Activated T-helper 9 cell treated with anti-CD3 and anti-CD28 coated beads, Interleukin-2, amount 50 U/mL, for 16 hours (primary cell): ENCODE measurements at places on chromosomes 7 and 10.

- no peak for DNase-seq
Observed at GRCh38 chr10:627032-627992, 62.2 kb downstream of the DIP2C start.

DNA sequence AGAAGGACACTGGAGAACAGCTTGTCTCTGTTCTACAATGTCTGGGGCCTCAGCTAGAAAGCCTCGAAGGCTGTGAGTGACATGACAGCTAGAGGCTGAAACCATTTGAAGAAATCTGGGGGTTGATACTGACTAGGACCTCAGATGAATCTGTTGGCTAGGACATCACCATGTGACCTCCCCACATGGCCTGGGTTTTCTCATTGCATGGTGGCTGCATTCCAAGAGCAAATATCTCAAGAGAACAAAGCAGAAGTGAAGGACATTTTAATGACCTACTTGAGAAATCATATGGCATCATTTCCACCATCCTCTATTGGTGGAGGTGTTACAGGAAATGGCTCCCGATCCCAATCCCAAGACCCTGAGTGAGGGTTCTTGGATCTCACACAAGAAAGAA, 450.6 kb upstream of the AUTS2 start:
- no peak for DNase-seq

- DNase-seq, result no peak
Observed at GRCh38 chr10:77139252-77140160, 498.1 kb downstream of the KCNMA1 start.

DNA sequence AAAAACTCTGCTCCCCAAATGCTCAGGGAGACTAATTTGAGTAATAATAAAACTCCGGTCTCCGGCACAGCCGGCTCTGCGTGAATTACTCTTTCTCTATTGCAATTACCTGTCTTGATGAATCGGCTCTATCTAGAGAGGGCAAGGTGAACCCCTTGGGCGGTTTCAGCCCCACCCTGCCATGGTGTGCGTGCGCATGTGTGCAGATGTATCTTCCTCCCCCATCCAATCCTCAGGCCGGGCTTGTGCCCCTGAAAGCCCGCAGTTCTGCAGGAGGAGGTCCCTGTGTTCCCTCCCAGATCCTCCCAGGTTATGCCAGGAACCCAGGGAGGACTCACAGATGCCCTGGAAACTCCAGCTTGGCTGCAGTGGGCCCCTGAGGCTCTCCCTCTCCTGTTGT, 48.3 kb upstream of the MYL10 start:
- DNase-seq, result no peak

- DNase-seq, result no peak
Observed at GRCh38 chr10:7272008-7272407, 138.8 kb downstream of the SFMBT2 start.

DNA sequence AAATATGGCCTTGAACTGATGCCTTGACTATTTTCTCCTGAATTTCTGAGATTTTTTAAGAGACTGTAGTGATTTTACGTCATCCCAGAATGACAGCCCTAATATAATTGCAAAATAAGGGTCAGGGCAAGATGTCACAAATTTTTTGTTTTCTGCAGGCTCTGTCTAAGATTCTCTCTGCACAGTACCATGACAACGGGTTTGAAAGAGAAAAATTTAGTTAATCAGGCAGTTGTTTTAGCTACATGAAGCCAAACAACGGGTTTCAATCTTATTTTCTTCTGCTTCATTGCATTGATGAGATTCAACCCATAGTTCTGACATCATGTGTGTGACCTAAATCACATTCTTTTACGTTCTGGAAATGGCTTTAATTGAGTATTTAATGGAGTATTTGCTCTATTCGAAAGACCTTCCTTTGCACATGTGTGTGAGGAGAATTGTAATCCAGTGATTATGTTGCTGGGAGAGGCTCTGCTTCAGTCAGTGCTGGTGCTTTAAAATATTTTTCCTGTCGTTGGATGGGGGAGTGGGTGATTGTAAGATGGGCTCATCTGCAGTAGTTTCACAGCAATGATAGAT, 118.0 kb upstream of the RHOBTB1 start:
- DNase-seq, result no peak

- DNase-seq, result no peak
Observed at GRCh38 chr7:102376964-102377466, 19.1 kb upstream of the PRKRIP1 start.

- no peak for DNase-seq
Observed at GRCh38 chr7:145169908-145170307, 334.1 kb upstream of the TPK1 start.

- no peak for DNase-seq
Observed at GRCh38 chr10:32379950-32380551, 33.1 kb upstream of the EPC1 start.

DNA sequence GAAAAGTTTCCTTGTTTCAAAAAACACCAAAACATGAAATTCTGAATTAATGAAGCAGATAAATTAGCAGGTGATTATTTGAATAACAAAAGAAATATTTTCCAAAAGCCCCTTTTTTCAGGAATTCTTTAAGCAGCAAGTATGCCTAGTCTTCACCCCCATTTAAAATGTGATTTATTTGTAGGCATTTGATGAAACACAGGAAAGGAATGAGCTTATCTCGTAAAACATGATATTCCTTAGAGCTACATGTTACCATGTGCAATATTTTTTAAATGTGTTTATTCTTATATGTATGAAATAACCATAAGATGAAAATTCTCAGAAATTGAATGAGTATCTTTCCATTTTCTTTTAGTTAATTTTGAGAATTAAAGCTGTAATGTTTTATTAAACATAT, 106.1 kb downstream of the CHN2 start:
- DNase-seq, result no peak

DNA sequence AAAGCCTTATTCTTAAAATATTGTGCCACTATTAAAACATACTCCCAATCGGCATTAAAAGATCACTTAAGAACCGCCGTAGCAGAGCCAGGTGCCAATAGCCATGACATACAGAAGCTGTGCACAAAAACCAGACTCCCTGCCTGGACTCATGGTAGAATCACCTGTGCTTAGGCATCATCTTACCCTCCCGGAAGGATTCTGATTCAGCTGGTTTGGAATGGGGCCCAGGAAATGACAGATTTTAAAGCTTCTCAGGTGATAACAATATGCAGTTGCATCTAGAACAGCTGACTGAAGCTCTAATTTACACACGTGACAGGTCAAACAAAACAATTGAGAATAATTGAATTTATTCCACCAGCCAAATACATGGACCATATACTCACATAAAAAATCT, 10.7 kb downstream of the A1CF start:
- DNase-seq, result no peak

- no peak for DNase-seq
Observed at GRCh38 chr7:70512144-70512543, 619.8 kb upstream of the GALNT17 start.

- no peak for DNase-seq
Observed at GRCh38 chr7:98864731-98865453, 4.9 kb downstream of the TMEM130 start.

GRCh38 chr10:71401056-71401455, 4.3 kb downstream of the CDH23 start:
- DNase-seq, result no peak

DNA sequence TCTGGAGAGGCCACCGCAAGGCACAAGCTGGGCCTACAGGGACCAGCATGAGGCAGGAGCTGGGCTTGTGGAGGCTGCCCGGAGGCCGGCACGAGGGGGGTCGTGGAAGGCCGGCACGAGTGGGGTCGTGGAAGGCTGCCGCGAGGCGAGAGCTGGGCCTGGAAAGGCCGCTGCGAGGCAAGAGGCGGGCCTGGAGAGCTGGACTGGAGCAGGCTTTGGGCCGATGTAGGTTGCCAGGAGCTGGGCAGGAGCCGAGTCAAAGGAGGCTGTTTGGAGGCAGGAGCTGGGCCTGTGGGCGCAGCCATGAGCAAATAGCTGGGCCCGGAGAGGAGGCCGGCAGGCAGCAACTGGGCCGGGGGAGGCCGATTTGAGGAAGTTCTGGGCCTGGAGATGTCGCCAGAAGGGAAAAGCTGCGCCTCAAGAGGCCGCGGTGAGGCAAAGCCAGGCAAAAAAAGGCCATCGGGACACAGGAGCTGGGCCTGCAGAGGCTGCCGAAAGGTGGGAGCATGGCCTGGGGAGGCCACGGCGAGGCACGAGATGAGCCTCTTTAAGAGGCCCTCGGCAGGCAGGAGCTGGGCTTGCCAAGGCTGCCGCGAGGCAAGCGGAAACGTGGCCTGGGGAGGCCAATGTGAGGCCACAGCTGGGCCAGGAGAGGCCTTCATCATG, 26.5 kb downstream of the MDH2 start:
- no peak for DNase-seq

DNA sequence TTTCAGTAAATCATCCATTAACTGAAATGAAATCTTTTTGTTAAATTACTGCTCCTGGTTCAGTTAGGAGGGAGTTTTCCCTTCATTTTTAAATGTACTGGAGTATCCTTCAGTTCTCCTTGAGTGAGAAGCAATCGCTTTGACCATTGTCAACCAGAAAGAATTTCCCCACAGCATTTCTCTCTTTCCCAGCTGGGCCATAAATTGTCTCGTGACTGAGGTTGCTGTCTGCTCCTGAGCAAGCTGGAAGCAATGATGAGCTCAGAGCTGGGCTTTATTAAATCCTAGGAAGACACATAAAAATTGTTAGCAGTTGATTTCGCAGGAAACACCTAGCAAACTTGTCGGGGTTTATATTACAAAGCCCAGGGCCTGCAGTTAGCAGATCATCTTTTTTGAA, 102.0 kb upstream of the INSYN2A start:
- DNase-seq, result no peak

GRCh38 chr7:57425969-57426628, 23.9 kb upstream of the ZNF716 start:
- no peak for DNase-seq

DNA sequence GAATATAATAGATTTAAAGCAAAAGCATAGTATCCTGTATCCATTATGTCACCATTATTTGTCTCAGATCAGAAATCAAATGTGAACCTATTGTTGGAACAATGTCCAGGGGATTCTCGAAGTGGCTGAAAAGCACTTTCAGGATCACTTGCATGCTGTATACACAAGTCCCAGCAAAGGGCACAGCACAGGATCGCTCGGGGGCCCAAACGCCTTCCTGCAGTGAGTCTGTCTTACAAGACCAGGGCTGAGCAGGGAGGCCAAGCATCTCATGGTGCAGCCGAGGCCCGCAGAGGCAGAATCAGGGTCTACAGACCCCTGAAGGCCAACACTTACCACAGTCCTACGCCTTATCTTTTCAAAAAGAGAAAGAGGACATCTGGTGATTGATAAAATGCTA, 92.3 kb downstream of the TNS3 start:
- DNase-seq, result no peak

DNA sequence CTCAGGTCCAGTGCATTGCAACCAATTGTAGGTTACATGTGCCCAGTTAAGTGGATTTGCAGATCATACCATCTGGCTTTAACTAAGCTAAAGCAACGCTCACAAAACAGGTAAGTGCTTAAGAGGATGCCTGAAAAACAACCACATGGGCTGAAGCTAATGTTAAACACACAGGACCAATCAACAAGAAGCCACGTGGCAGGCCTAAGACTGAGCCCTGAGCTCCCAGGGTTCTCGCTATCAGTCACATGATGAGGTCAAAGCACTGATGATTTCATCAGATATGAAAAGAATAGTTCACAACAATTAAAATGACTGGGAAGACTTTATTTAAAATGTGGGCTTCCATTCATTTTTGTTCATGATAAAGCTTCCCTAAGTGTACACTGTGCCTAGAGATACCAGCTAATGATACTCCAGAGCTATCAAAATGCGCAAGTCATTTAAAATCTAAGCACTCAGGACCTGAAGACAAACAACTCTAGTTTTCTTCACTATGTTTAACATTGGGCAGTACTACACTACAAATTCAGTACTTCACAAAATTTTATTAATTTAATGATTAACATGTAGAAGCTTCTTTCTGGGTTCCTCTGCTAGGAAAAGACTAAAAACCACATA, 90.6 kb downstream of the PIP4K2A start:
- DNase-seq, result no peak

- DNase-seq, result no peak
Observed at GRCh38 chr7:137846827-137847567, at the start of gene DGKI. DGKI (minus strand) TSS chr7:137846974.

DNA sequence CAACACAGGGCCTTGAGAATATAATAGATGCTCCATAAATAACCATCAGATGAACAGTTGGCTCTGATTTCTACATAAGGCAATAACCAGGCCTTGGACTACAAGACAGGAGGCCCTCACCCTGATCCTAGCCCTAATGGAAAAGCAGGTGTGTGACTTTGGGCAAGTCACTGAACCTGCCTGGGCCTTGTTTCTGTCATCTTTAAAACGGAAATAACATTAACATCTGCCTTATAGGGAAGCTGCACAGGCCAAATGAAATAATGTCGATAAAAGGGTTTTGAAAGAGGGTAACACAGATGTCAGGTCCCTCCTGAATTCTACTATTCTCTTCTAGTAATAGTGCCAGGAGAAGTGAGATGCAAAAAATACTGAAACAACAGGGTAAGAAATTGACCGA, 20.7 kb downstream of the PIK3AP1 start:
- DNase-seq, result no peak

GRCh38 chr10:3452683-3453361, 280.2 kb upstream of the PITRM1 start:
- DNase-seq, result no peak

GRCh38 chr7:20141666-20142065, 75.5 kb downstream of the MACC1 start:
- DNase-seq, result no peak
